Stomach (tissue), 19 donors: ENCODE measurements at places on chromosomes 7 and 10. TPM values are rescaled to one million over a fixed set of nuclear protein-coding genes. Genes with fewer than 3 reads are reported as not detected.

Gene ECHS1
- 46.8 TPM for total RNA-seq

Gene LRRTM3
- not detected for total RNA-seq

- DNase-seq = no peak
Observed at GRCh38 chr10:10514797-10515196, 502.9 kb upstream of the CELF2 start.

DNA sequence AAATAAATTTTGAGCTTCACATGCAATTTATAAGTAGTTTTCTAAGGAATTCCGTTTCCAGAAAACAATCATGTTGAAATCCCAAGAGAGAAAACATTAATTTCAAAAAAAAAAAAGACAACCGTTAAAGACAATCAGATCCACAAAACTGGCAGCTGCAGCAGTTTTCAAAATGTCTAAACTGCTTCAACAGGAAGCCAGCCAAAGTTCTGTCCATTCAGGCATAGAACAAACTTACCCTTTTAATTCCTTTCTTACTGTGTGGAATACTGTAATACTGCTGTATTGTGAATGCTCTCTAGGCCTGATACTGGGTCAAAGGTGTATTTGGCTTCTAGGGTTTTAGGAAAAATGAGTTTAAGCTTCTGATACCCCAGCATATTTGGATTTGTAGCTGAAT is 31.6 kb downstream of the HOXA1 start:
- DNase-seq = no peak
